ENCODE measurements at places on chromosomes 5 and 9. TPM values are rescaled to one million over a fixed set of nuclear protein-coding genes. Genes with fewer than 3 reads are reported as not detected.

DNA sequence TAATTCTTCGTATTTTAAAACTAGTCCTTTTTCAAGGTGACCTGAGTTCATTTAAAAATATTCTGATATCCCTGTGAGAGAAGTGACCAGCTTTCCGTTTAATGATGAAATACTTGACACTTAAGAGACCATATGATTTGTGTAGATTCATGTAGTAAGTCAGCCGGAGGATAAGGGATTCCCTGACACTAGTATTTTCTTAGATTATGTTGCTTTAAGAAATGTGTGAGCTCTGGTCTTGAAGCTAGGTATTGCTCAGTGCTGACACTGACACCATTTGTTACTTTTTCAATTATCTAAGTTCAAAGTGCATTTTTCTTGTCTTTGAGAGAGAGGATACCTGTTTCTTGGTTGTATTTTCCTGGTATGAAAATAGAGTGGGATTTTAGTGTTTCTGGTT, 4.2 kb downstream of the NIPBL start:
- DNase-seq = no peak

DNA sequence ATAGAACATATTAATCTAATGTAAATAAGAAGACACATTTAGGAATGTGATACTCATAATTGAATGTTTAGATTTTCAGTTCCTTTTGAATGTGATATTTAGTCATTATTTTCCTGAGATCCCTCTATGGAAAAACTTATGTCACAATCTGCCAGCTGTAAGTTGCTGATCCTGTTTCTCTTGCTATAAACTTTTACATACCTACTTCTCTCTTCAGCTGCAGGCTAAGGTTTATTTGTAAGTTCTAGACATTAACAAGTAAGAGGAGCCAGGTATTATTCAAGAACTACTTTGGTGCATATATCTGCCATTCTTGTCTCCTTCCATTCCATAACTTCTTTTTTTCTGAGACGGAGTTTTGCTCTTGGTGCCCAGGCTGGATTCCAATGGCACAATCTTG, 462.4 kb downstream of the PRR16 start:
- DNase-seq = no peak

GRCh38 chr5:161600156-161600555, 53.6 kb upstream of the GABRB2 start:
- no peak for DNase-seq

DNA sequence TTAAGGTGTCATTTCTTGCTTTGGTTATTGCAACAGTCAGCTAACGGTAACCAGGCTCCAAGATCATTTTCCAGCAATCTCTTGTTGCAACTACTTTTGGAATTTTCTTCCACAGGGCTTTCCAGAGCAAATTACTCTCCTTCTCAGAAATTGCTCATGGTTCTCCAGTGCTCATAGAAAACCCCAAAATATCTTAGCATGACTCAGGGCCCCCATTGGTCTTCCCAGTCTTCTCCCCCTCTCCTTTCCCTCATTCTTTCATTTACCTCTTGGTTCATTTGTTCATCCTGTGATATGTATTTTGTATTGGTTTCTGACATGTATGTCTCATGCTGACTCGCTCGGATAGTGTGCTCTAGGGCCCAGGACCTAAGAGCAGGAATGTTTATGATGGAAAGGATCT, 35.6 kb downstream of the WWC1 start:
- no peak for DNase-seq

DNA sequence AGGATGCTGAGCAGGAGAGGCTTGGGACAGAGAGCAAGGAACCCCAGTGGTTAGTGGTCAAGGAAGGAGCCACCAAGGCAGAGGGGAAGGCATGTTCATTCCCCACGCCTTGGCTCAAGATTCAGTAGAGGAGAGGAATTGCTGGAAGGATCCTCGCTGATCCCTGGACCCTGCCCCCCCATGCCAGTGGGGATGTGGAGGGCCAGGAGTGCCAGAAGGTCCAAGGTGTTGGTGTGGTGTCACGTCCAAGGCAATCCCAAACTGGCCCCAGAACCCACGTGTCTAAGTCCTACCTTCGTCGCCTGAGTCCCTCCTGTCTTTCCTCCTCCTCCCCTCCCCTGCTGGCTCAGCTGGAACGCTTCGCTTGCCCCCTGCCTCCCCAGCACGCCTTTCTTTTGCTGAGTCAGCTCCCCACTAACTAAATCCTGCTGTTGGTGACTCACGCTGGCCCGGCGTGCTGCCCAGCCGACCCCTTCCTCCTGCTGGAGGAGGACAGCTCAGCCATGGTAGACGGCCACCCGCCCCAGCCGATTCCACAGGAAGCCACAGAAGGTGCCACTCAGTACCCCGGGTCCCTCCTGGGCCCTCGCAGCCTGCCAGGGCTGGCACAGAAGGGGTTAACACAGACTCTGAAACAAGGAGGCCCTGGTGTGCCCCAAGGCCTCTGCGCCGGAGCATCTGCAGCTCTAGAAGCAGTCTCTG, 37.6 kb upstream of the ORM1 start:
- DNase-seq = no peak

- DNase-seq = no peak
Measured at GRCh38 chr9:74847478-74848152, 40.1 kb downstream of the TRPM6 start.

Gene TEK
- 63.0 TPM for total RNA-seq

DNA sequence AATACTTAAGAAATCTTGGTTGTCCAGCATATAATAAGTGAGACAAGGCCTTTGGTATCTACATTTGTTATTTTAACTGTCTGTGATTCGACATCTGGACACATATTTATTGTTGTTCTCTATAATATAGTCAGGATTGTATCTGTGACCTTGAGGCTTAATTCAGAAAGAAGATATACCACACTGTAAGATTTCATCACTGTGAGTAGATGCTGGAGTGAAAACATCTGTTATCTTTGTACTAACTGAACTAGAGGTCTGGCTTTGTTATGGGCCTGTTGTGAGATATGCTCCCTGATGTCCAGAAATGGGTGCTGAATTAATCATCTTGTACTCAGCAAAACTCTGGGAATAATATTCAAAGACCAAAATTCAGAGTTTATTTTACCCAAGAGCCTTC, 148.5 kb downstream of the ISOC1 start:
- DNase-seq = no peak

DNA sequence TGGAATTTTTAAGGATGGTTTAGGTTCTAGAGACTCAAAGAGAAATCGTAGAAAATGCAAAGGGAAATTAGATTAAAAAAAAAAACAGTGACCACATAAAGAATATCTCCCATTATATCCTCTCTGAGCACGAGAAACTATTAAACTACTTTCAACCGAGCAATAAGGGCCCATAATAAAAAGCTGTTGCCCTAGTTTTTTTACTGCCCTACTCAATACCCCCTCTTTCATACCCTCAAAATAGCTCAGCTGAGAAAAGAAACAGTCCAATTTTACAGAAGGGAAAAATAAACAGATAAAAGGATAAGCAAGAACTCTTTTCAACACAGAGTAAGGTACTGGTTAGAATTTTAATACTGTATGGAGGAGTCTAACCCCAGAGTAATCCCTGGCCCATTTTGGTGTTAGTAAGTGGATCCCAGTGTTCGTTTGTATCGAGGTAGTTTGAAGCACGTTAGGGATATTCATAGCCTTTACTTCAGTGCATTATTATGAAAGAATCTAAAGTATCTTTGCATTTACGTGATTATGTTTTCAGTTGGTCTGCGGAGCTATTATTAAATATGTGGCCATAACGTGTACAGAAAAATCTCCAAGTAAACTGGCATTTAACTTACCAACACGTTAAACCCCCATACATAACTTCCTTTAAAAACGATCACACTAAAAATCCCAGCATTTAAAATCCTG, 980 bp upstream of the RHOBTB3 start:
- no peak for DNase-seq

DNA sequence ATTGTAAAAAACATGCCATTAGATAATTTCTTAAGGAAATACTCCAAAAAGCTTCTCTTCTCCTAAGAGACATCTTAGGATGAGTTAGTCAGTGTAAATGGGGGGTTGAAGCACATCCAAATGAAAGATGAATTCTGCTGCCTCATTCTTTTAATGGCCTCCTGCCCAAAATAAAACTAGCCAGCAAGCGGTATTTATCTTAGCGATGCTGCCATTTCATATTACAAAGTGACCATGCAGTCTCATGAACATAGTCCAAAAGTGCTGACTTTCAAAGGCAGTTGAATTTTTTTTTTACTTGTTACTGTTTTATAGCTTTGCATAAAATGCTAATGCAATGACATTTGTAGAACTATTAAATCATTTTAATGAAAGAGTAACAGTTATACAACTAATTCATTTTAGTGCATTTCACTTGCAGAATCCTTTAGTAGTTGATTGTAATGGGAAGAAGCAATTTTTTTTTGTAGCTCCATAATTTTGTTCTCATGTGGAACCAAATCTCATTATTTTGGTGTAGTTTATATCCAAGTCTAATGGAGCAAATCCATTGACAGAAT, 151.5 kb downstream of the CAVIN4 start:
- DNase-seq = no peak

DNA sequence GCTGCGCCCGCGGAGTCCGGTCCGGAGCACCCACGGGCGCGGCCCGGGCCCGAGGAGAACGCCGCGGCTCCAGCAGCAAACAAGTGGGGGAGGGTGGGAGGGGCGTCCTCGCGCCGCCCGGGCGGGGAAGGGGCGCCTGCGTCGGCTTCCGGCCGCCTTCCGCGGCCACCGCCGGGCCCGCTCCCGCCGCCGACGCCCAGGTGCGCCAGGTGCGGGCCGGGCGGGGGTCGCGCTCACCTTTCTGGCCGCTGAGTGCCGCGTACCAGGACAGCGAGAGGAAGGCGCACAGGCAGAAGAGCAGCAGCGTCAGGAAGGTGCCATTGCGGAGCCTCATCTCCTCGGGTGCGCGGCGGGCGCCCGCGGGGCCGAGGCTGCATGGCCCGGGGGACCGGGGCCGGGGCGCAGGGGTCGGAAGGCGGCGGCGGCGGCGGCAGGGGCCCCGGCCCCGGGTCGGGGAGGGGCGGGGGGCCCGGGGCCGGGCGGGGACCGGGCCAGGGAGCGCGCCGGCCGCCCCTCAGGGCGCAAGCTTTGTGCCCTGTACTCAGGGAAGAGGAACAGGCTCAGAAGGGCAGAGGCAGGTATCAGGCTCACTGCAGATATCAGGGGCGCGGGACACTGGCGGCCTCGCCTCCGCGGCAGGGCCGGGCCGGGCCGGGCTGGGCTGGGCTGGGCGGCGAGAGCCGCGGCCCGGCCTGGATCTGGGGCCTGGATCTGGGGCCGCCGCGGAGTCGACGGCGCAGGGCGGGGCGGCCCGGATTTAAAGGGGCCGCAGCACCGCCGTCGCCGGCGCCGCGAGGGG, at the start of gene MGAT4B:
Gene MGAT4B, minus strand, starts transcription at position 617 of the 799 bp plus-strand sequence. Its CDS starts 283 bp downstream, at position 334.
- DNase-seq = no peak

DNA sequence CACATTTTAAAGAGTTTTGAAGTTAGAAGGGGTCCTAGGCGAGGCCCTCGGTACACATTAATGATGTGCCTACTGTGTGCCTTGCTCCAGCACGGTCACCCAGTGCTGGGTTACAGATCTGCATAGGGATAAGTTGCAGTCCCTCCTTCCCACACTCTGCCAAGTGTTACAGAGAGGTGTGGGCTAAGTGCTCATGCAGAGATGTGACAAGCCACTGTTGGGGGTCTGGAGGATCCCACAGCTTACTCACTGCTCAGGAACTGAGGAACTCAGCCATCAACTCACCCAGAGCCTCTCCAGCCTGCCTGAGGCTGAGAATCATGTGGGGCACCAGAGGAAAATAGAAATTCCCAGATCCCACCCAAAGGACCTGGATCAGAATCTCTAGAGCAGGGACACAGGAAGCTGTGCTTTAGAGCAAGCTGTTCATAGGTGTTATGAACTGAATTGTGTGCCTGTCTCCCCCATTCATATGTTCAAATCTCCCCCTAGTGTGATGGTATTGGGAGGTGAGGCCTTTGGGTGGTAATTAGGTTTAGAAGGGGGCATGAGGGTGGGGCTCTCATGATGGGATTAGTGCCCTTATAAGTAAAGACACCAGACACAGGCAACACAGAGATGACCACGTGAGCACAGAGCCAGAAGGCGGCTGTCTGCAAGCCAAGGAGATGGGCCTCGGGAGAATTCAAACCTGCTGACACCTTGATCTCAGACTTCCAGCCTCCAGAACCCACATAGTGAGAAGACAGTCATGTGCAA, 164.1 kb downstream of the HSD17B3 start:
- DNase-seq = no peak

DNA sequence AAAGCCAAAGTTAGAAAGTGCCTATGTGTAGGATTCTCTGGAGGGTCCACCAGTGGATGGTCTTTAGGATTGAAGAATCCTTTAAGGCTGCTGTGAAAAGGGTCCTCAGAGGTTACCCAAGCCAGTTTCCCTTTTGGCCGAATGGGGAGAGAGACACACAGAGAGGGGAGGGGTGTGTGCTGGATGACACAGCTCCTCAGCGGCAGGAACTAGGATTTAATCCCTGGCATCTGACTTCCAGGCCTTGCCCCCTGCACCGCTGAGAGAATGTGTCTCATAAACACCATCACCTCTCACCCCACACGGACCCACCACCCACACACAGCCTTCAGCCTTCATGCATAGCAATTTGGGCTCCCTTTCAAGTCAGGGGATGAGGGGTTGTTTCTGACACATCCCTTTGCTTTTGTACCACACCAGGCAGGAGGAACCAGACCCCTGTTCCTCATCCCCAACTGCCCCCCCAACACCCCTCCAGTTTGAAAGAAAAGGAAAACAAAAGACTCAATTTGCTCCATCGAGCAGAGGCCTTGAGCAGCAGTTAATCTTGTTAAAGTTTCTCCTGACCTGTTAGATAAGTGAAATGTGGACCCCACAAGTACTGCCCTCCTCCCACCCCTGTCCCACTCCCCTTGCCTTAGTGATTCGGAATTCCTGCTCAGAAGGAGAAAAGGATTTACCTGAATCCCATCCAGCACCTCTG, 4.0 kb downstream of the PAPPA start:
- no peak for DNase-seq

DNA sequence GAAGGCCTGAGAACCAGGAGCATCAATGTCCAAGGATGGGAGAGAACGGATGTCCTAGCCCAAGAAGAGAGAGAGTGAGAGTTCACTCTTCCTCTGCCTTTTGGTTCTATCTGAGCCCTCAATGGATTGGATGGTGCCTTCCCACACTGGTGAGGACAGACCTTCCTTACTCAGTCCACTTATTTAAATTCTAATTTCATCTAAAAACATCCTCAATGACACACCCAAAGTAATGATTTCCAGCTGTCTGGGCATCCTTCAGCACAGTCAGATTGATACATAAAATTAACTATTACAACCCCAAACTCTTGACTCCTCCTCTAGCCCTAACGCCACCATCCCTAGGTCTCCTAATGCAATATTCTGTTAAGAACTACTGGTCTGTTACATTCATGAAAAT, 122.0 kb downstream of the GAS1 start:
- no peak for DNase-seq

- no peak for DNase-seq
Measured at GRCh38 chr5:150567031-150567717, 59.2 kb downstream of the NDST1 start.

Gene MSMP
- 1.6 TPM for total RNA-seq

Gene ANKRD34B
- total RNA-seq = 0.05 TPM

Gene RLN1
- not detected for total RNA-seq

DNA sequence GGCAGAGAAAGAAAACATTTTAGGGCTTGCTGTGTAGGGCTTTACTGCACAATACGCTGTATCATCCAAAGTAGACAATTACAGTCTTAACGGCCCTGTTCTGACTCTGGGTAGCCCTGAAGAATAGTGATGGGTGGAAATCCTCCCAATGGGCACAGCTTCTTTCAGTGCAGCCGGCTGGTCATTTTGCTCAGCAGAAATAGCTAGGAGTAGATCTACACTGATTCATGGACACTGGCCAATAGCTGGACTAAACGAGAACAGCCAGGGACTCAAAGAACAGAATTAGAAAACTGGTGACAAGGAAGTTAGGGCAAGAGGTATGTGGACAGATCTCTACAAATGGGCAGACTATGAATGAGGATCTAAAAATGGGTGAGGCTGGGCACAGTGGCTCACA, 69.3 kb downstream of the IARS1 start:
- DNase-seq = no peak
